ENCODE measurements at places on chromosomes 3 and 15. TPM values are rescaled to one million over a fixed set of nuclear protein-coding genes. Genes with fewer than 3 reads are reported as not detected.

DNA sequence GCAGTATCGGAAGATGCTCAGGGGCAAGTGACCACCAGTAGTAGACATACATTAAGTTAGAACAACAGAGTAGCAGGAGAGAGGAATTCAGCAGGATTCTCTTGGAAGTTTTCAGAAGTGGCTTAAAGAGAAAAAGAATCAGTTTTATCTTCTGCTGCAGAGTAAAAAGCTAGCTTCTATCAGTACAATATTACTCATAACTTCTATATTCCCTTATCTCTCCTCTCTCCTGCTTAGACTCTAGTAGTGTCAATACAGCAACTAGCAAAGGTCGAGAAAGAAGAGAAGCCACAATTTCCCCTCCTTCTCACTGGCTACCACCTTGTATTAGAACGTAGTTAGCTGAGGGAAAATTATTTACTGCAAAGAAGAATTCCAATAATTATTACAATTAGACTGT is 539.7 kb downstream of the DIPK2A start:
- DNase-seq: no peak

DNA sequence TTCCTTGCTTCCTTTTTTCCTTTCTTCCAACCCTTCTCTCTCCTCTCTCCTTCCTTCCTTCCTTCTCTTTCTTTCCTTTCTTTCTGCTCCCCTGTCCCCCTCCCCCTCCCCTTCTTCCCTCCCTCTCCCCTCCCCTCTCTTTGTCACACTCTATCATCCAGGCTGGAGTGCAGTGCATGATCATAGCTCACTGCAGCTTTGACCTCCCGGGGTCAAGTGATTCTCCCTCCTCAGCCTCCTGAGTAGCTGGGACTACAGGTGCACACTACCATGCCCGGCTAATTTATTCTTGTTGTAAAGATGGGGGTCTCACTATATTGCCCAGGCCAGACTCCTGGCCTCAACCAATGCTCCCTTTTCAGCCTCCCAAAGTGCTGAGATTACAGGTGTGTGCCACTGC is 18.7 kb downstream of the NFKBIZ start:
- no peak for DNase-seq

Gene ZNF385D
- total RNA-seq: not detected

Gene MUC20
- total RNA-seq: 0.43 TPM

DNA sequence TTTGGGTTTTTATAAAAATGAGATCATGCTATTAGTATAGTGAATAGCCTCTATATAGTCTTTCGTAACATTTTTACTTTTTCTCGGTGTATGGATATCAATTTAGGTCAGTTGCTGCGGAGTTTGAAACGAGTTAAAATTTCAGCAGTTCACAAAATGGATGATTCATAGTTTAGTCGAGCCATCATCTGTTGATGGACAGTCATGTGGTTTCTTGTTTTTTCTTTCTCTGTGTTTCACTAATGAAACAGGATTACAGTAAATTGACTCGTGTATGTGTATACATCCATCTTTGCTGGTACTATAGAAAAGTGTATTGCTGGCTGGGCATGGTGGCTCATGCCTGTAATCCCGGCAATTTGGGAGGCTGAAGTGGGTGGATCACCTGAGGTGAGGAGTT is 106.8 kb downstream of the IGF1R start:
- no peak for DNase-seq

Gene ZCWPW2
- total RNA-seq: not detected

GRCh38 chr15:85125056-85125661 is 143.5 kb downstream of the PDE8A start:
- DNase-seq: no peak

Gene IL20RB
- 0.59 TPM for total RNA-seq

GRCh38 chr3:191262650-191263049 is 63.6 kb downstream of the OSTN start:
- DNase-seq: no peak

GRCh38 chr3:197021231-197021630 is 8.4 kb downstream of the MELTF start:
- no peak for DNase-seq

- DNase-seq: no peak
Observed at GRCh38 chr3:184395320-184395660, 15.4 kb downstream of the CHRD start.

Gene PLAAT1
- not detected for total RNA-seq

GRCh38 chr3:47429476-47430270 is 46.1 kb downstream of the SCAP start:
- no peak for DNase-seq

- DNase-seq: no peak
Observed at GRCh38 chr15:62211348-62211747, 46.3 kb upstream of the C2CD4B start.

Gene STRIT1
- total RNA-seq: not detected

Gene GPR62
- total RNA-seq: not detected

Gene ARRDC4
- 0.17 TPM for total RNA-seq

Gene TERC
- 16.0 TPM for total RNA-seq

- DNase-seq: no peak
Observed at GRCh38 chr3:86180696-86181095, 810.3 kb downstream of the VGLL3 start.

Gene PDZRN3
- not detected for total RNA-seq

Gene CLRN1
- total RNA-seq: not detected

DNA sequence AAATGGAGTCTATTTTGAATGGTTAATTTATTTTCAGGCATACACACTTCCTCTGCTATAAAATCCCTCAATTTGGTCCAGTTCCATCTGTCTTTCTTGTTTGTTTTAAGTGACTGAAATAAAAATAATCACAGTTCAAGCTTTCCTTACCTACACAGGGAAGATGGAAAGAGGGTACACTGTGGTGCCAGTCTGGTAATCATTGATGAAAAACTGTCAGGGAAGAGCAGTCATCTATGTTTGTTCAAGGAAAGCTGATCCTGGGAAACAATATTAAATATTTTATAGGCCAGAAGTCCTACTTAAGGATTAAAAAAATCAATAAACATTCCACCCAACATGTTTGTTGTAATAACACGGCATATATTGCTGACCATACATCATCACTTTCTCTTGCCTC is 115.2 kb upstream of the KCNMB2 start:
- no peak for DNase-seq

DNA sequence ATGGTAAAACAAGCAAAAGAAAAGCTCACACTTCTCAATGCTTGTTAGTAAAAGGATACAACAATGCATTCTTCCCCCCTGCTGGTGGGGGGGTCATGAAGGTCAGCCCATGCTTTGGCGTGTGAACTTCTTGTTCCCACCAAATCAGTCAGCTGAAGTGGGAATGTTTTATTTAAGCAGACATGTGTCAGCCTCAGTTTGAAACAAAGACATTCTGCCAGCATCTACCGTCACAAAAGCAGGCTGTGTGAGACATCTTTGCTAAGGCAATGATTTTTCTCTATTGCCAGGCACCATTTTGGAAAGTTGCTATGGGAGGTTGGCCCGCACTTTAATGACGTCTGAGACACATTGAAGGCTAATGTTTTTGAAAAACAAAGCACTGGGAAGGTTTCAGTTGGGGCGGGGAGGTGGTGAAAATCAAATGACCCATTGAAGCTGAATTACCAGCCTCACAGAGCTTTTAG is 206.6 kb downstream of the TLE3 start:
- DNase-seq: no peak

DNA sequence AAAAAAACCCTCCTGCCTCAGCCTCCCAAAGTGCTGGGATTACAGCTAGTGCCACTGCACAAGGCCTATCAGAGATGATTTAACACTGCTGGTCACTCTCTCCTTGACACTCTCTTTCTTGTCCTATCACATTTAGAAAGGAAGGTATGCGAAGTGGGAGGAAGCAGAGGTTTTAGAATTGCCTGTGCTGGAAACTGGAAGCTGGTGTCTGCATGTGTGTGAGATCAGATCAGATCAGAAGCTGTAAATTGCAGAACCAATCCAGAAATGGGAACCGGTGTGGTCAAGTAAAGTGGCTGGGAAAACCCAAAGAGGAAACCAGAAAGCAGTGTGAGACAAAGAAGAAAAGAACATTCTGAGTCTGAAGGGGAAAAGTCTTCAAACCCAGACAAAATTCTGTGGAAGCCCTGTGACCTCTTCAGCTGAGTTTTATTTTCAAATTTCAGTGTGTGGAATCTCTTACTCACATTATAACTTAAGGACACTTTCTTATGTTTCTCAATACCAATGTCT is 2.8 kb downstream of the EFHB start:
- DNase-seq: peak; percentile 62

Gene CCDC39
- not detected for total RNA-seq

DNA sequence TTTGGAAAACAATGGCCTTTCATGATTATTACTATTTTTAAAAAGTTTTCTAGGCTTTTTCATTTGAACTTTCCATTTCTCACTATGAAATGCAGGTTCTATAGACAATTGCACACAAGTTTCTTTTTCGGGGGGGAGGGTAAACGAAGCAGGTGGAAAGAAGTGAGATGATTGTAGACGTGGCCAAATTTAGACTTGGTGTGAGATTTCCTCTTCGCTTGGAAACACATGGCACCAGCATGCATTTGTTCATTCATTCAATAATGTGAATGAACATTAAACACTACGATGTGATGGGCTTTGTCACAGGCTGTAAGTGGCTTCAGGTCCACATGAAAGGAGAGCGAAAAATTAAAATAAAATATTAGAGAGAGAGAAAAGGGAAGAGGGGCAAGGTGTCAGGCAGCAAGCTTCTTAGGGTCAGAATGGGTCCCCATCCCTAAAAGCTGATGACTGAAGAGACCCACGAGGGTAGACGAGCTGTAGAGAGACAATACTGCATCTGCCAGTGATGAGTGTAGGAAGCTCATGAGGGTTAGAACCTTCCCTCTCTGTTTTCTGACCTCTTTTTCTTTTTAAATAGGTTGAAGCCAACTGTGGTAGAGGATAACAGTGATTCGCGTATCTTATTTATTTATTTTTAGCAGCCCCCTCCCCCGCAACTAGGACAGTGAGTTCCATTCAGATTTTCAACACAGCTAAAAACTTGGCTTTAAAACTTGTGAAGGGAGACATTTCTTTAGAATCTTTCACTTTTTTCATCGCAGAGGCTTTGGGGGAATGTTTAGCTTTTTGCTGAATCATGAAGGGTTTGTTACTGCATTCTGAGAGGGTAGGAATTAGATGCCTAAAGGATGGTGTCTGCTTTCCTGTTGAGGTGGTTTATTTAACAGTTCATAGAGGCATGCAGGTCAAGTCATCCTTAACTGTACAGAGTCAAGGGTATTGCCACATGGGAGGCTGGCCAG is 36.2 kb downstream of the GAP43 start:
- DNase-seq: no peak

GRCh38 chr3:101943029-101943428 is 93.7 kb downstream of the NFKBIZ start:
- DNase-seq: no peak

DNA sequence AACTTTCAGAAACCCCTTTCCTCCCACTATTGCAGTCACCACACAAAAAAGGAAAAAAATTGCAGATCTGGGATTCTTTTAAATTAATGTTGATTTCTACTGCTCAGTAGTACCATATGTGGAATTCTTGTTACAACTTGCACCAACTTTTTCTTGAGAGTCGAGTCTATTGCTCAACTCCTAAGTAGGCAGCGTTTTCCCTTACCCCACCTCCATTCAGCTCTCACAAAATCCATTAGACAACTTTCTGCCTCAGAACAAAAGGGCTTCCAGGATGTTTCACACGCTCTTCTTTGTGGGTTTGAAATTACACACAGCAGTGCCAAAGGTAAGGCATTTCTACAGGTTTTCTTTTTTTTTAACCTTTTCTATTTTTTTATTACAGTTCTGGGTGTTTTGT is 179.5 kb downstream of the ANXA2 start:
- DNase-seq: no peak

DNA sequence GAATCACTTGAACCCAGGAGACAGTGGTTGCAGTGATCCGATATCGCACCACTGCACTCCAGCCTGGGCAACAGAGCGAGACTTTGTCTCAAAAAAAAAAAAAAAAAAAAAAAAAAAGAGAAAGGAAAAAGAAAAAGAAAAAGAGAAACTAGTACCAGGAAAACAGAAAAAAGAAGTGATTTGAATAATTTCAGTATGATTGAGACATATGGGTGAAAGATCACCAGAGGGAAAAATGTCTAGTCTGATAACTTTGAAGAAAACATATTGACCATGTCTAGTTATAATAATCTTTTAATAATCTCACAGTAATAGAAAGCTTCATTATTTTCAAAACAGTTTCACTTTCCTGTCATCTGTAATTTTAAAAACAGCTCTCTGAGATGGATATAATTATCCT is 16.4 kb downstream of the TGFBR2 start:
- no peak for DNase-seq

Gene AGBL1
- total RNA-seq: not detected

Gene ANKRD63
- not detected for total RNA-seq

Gene RTP1
- not detected for total RNA-seq

DNA sequence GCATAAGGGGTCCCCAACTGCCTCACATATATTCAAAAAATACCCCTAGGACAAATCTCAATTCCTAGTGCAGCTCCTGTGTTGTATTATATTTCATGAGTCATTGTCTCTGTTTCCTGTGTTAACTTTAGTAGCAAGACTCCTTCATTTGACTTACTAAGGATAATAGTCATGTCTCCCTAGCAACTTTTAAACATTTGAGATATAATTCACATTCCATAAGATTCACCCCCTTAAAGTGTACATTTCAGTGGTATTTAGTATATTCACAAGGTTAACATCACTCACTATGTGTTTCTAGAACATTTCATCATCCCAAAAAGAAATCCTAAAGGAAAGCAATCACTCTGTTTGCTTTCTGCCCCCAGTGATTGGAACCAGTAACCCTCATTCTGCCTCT is 121.3 kb upstream of the WNT7A start:
- no peak for DNase-seq

DNA sequence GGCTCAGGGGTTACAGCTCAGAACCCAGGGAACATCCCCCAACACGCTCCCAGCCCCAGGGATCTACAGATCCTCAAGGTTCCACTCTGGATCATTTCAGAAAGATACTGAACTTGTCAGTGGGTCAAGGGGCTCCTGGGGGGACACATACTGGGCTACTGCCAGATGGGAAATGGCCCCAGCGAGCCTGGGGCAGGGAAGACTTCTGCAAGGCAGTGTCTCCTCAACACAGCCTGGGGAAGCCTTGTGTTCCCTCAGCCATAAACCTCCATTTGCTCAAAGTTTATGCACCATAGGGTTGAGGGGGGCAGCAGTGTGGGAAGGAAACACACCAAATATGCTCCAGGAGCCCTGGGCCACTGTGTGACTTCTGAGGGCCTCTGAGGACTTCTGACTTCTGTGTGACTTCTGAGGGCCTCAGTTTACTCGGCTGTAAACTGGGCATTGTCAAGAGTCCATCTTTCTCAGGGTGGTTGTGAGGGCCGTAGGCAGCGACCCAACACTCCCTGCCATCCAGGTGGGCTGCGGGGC is 58.4 kb downstream of the IQSEC1 start:
- DNase-seq: no peak

GRCh38 chr3:43770426-43771103 is 79.8 kb downstream of the ABHD5 start:
- peak; percentile 28 for DNase-seq

DNA sequence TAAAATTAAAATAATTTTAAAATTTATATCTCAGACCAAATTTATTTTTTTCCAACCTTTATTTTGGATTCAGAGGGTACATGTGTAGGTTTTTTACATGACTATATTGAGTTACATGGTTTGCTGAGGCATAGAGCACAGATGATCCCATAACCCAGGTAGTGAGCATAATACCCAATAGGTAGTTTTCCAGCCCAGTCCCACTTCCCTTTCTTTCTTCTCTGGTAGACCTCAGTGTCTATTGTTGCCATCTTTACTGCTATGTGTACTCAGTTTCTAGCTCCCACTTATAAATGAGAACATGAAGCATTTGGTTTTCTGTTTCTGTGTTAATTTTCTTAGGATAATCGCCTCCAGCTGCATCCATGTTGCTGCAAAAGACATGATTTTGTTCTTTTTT is 338.1 kb downstream of the EFHB start:
- DNase-seq: no peak

- no peak for DNase-seq
Observed at GRCh38 chr3:114639171-114639570, 345.3 kb downstream of the TIGIT start.
